ENCODE measurements at places on chromosomes 4 and X.

DNA sequence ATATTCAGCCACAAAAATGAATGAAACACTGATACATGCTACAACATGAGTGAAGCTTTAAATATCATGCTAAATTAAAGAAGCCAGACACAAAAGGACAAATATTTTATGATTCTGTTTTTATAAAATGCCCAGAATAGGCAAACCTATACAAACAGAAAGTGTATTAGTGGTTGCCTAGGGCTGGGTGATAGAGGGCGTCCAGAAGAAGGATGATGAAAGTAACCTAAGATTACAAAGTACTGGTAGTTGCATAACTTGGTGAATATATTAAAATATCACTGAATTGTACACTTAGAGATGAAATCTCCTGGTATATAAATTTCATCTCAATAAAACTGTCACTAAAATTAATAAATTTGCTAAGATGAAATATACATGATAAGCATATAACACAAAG lies 67.5 kb downstream of the FBXW7 start:
- DNase-seq: no peak

GRCh38 chr4:184850431-184851199 lies 24.8 kb upstream of the ACSL1 start:
- DNase-seq: no peak

DNA sequence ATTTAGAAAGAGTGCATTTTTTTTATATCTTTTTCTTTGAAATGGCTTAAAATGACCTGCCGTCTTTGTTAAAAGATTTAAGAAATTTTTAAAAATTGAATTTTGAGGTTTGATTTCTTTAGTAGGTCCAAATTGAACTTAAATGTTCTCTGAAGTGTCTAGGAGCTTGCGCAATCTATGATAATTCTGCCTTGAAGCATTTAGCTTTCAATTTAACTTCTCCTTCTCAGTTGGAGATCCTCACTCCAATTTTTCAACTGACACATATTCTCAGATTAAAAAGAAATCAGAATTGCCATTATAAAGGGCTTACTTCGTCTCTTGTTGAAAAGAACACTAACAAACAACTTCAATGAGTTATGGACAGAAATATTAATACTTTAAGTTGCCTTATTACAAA lies 273.5 kb downstream of the TMA16 start:
- no peak for DNase-seq

DNA sequence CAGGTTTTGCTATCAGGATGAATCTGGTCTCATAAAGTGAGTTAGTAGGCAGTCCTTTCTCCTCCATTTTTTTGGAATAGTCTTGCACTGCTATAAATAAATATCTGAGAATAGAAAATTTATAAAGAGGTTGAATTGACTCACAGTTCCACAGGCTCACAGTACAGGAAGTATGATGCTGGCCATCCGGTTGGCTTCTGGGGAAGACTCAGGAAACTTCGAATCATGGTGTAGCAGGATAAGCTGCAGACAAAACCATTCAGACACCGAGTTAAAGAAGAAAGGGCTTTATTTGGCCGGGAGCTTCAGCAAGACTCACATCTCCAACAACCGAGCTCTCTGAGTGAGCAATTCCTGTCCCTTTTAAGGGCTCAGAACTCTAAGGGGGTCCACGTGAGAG lies 348.2 kb downstream of the KCTD8 start:
- no peak for DNase-seq

DNA sequence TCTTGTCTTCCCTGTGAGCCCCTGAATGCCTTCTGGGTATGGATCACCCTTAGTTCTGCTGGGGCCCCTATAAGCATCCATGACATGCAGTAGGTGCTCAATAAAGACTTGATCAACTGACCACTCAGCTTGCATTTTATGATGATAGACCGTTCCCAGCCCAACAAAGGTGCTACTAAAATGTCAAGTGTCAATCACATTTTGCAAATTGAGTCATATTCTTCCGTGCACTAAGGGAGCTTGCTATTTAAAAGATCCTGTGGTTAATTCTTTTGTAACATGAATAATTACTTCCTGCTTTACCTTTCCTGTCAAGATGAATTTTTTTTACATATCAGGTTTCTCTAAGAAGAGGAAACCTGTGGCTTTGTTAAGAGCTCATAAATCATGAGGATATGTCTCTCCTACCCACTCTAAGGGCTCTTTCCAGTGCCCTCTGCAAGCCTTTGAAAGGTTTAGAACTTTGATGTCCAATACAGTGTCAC lies 47.6 kb downstream of the SH3KBP1 start:
- DNase-seq: peak; percentile 48

- DNase-seq: no peak
Observed at GRCh38 chrX:20060961-20061748, 55.6 kb downstream of the MAP7D2 start.

DNA sequence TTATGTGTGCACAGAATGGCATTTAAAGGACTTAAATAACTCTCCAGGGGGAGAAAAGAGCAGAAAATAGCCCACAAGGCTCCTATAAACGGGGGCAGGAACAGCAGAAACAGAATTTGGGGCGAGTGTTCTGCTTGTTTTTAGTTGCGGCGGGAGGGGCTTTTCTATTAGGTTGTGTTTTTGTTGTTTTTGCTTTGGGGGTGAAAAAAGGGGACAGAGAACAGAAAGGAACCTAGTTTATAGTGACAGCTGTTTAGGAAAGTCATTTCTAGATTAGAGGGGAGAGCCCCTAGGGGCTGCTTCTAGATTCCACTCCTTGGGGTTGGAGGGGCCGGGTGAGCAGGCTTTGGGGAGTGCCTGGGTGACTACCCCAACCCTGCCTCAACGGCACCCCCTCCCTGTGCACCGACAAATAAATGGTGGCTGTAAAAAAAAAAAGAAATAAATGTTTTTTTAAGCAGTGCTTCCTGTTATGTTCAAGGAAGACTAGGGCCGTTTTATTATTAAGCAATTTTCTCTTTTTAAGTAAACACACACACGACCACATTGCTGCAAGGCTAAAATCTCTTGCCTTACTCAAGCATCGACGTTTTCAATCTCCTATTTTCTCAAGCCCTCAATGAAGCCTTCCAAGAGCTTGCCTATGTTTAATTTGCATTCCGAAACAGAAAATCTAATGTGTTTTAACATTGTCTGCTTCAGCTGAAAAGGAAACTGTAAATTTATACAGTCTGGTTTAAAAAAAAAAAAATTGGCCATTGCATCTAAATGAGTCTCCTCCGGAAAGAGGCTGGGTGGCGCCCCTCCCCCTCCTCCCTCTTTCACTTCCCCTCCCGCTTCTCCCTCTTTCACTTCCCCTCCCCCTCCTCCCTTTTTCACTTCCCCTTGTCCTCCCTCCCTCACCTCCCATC lies 123.3 kb upstream of the TBL1X start:
- DNase-seq: no peak

DNA sequence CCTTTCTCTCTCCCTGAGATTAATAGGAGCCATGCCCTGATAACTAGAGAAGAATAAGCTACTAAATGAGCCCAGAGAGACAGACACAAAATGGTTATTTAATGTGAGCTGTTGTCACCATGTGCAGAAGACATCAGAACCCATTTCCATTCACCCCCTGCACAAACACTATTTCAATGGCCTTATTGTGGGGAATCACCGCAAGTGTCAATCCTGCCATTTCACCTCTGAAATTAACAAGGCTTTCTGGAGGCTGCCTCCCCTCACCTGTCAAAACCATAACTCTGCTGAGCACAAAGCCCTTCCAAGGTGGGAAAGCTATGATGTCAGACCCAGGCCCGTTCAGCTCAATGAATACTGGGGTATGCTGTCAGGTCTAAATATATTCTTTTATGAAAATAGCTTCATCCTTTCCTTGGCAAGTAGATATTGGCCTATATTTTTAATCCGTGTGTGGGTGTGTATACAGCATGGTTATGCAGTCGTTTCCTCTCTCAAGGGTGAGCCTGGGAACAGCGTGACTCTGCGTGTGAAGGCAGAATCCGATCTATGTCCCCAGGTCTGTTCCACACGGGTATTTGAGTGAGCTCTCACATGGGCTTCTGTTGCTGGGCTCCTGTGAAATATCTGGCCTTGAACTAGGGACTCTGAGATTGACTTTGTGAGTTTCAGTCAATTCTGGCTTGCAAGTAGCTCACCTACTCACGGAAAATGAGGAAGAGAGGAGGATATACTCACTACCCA lies 266.3 kb downstream of the FBXW7 start:
- DNase-seq: no peak
